Uterus (tissue), 4 donors: ENCODE measurements at places on chromosomes 11 and 22. TPM values are rescaled to one million over a fixed set of nuclear protein-coding genes. Genes with fewer than 3 reads are reported as not detected.

Gene TEAD1
- total RNA-seq: 110 TPM

Gene APOA5
- not detected for total RNA-seq

Gene EMSY
- 43.4 TPM for total RNA-seq

Gene CCDC188
- total RNA-seq: 4.3 TPM

Gene PIK3C2A
- total RNA-seq: 147 TPM

Gene JHY
- 0.88 TPM for total RNA-seq

Gene KCNK7
- not detected for total RNA-seq
